ENCODE measurements at places on chromosomes 2 and 18.

DNA sequence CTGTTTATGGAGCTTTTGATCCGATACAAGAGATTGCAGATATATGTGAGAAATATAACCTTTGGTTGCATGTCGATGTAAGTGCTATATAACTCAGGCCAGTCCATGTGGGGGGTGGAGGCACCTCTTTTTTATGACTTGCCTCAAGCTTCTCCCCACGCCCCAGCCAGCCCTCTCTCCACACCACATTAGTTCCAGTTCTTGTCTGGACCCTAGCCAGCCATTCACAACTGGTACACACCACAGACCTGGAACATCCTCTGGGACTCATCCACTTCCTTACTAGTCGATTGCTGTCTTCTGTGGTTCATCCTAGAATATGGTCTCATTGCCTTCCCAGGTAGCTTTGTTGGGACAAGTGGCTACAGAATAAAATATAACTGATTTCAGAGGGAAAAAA is 31.0 kb downstream of the GAD1 start:
- DNase-seq: no peak

GRCh38 chr2:10760794-10761504 is 39.5 kb downstream of the ATP6V1C2 start:
- no peak for DNase-seq

DNA sequence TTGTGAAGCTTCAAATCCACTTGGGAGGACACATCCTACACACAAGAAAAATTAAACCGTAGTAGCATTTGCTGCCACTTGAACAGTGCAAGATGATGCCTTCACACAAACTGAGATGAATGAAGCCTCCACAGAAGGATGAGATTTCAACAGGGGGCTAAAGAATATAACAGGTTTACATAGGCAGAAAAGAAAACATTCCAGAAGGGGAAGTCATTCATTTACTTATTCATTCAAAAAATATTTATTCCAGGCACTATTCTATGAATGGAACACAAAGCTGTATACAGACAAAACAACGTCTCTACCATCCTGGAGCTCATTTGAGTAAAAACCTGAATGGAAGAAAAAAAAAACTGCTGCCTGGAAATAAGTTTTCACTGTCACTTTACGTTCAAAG is 170.5 kb downstream of the CDH20 start:
- DNase-seq: no peak

DNA sequence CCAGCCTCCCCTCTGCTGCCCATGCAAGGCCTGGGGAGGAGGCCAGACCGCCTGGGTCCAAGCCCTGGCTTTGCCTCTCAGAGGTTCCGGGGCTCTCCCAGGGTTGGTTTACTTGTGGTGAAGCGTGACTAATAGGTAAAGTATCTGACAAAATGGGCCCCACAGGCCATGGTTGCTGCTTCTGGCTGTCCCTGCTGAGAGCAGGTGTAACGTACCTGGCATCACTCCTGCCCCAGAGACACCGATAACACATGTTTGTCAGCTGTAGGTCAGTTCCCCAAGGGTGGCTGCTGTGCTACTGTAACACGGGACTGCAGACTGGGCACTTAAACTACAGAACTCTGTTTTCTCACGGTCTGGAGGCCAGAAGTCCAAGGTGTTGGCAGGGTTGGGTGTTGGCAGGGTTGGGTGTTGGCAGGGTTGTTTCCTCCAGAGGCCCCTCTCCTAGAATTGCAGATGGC is 34.1 kb downstream of the ODC1 start:
- no peak for DNase-seq

GRCh38 chr2:43217228-43218154 is 8.9 kb downstream of the ZFP36L2 start:
- DNase-seq: no peak
